Eye (tissue), 1 donor: ENCODE measurements at places on chromosomes 12 and 14.

GRCh38 chr12:47725893-47726292 lies 603 bp upstream of the ENDOU start:
- DNase-seq, result no peak

DNA sequence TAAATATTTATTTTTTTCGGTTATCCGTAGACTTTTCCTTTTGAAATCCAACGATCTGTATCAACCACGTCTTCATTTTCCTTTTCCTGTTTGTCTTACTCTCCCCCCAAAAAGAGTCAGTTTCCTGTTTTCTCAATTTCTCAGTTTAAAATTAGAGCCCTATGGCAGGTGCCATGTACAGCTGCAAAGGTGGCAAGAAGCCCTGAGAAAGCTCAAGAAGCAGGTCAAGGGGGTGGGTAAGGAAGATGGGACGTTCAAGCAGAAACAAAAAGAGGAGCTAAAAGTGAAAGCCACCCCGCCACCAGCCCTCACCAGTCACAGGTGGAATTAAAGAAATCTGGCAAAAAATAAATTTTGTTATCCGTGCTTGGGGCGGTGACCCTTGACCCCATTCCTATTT lies 26.7 kb downstream of the SLC35E3 start:
- no peak for DNase-seq

GRCh38 chr12:905261-906031 lies 44.0 kb downstream of the RAD52 start:
- DNase-seq, result peak; percentile 15

DNA sequence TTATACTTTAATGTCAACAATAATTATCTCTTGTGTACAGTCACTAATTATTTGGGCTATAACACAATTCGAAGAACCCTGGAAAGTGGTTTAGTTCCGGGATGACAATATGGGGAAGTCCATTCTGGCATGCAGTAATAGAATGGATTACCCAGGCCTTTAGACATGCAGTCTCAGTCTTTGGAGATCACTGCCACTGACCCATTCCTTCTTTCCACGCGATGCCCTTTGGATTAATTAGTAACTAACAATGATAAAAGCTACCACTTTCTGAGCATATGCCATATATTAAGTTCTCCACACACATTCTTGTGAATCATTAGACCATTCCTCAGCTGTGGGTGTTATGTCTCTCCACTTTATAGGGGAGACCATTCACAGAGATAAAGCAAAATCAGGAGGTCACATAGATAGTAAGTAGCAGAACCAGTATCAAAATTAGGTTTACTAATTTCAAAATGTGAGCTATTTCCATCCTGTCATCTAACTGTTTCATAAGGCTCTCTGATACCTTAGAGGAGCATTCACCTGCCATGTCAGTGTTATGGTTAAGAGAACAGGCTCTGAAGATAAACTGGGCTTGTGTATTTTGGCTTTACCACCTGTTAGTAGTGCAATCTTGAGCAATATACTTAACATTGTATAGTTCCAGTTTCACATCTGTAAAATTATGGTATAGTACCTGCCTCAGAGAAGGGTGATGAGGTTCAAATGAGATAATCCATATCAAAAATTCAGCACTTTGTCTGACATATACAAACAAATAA lies 27.2 kb upstream of the KCNJ8 start:
- DNase-seq, result no peak

GRCh38 chr12:90017316-90017715 lies 308.7 kb upstream of the ATP2B1 start:
- no peak for DNase-seq

DNA sequence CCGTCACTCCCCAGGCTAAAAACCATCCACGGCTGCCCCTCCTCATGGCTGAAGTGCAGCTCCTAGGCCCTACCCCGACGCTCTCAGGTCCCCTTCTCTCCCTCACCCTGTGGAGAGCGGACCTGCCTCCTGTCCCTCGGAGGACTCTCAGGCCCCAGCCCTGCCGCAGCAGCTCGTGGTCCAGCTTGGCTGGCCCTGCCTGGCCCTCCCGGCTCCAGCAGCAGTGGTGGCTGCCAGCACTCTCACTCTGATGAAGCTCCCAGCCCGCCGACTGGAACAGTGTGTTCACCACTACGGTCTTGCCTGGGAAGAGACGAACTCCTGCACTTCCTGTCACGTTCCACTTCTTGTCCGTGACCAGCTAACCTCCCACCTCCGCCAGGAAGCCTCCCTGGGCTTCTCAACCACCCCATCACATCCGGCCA lies 11.1 kb downstream of the BAG5 start:
- DNase-seq, result no peak

DNA sequence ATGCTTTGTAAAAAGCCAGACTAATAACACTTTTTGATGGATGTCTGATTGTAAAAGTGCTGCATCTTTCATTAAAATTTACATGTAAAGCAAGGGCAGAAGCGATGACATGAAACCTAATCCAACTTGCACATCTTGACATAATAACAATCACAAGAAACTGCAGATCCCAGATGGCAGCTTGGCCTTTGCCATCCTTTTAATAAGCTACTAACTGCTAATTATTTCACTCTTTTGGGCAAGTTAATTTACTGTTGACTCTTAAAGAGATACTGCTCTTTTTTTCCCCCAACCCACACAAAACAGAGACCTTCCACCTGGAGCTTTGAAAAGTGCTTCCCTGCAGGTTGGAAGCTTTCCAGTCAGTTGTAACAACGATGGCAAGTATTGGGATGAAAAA lies 137.5 kb downstream of the NRXN3 start:
- DNase-seq, result peak; percentile 38

DNA sequence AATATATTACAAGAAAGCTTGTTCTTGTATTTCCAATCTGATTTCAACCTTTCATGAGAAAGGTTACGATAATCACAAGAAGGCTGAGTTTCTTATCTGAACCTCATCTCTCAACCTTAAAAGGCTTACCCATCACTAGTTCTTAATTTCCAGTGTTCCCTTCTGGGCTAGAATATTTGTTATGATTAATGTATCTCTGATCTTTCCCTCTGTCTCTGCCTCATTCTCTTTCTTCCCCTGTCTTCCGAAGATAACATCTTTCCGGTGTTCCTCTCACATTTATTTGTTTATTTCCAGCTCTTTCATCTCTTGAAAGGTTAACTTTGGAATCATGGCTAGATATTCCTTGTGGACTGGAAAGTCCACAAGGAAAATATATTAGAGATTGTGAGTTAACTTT lies 255.9 kb downstream of the SLC6A15 start:
- DNase-seq, result no peak

DNA sequence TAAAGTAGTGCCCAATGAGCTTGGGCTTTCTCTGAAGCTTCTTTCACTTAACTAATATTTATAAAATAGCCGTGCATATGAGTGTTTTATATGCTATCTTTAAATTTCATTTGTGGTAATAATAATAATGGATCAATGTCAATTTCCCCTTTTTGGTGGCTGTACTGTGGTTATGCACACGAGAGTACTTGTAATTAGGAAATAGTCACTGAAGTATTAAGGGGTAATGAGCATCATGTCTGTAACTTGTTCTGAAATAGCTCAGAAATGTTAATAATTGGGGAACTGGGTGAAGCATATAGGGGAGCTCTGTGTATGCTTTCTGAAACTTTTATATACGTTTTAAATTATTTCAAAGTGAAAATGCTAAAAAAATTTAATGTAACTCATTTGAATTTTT lies 7.0 kb upstream of the RNASE8 start:
- DNase-seq, result no peak

DNA sequence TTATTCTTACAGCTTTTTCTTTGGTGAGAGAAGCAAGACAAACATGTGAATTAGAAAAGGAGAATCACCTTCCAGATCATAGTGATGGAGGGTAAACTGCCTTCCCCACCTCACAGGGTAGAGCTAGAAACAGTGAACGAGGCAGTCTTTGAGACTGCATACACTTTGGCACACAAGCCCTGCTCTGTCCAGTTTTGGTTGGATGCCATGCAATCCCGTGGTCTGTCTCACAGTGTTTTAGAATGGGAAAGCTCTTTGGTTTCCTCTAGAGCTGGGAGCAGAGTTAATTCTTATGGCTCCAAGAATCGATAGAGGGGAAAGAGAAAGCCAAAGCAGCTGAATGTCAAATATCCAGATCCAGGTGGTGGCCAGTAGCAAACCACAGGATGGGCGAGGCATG lies 21.9 kb downstream of the TDP1 start:
- no peak for DNase-seq

- DNase-seq, result no peak
Measured at GRCh38 chr12:77796775-77797174, 33.9 kb upstream of the NAV3 start.

GRCh38 chr12:124947013-124947412 lies 32.6 kb upstream of the UBC start:
- DNase-seq, result no peak

- no peak for DNase-seq
Measured at GRCh38 chr14:97065305-97066067, 268.3 kb downstream of the VRK1 start.

DNA sequence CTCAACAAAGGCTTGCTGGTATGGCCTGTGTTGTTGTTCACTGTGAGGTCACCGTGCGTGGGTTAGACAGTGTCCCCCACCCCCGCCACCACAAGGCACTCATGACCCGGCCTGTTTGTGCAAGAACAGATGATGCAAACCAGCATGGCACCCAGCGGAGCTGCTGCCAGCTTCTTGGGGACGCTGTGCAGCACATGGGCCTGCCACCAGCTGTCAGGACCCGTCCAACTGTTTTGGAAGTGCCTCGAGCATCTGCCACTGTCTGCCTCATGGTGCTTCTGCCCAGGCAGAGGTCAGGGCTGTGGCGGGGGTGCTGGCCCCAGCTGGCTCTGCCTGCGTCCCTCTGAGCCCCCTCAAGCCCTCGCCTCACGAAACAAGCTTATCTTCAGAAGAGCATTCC lies 1.5 kb downstream of the ASB2 start:
- no peak for DNase-seq
